K562 (cell line): ENCODE measurements at places on chromosomes 2 and 18.

DNA sequence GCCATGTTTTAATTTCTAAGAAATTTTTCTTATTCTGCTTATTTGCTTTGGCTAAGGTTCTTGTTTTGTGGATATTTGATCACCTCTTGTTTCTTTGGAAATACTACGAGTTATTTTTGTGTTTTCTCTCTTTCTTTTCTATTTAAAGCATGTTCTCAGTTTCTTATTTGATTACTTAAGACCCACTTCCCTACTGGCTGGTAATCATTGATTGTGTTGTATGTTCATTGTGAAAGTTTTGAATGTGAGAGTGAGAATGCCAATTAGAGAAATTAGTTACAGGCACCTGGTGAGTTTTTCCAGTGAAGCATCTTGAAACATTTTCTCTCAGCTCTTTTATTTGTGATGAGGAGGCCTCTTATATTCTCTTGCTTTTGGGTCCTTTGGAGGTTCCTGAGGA is 226.7 kb upstream of the MC4R start:
- DNase-seq, result no peak

- no peak for DNase-seq
Measured at GRCh38 chr2:120344214-120344975, 1.5 kb upstream of the INHBB start.

DNA sequence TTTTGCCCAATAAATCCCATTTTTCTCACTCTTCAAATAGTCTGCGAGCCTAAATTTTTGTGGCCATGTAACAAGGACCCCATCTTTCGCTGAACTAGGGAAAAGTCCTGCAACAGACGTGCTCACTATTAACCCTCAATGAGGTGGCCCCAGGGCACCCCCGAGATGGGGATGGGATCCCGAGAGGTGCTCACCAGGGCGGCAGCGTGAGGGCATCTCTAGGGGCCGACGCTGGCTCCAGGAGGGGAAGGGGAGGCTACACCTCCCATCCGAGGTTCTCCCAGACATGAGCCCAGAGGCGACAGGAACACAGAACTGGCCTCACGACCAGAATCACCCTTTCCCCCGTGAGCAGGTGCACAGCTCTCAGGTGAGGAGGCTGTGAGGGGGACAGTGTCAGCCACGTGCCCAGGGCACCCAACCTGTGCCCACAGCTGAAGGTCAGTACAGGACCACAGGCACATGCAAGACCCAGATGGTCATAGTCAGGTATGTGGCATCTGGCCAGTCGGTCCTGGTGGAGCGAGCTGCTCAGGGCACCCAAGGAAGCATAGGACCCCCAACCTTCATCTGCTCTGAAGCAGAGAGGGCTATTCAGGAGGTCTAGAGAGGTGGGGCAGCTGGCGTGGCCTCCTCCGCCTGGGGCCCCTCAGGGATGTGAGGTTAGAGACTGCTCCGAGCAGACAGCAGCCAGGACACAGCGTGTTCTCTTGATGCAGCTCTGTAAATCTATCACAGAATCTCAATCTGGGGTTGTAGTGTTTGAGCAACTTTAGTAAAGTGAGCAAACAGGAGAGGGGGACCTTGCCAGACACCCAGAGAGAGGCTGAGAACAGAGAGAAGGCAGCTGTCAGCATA is 62.8 kb downstream of the PXDN start:
- DNase-seq, result no peak

- DNase-seq, result no peak
Measured at GRCh38 chr2:233473878-233474277, 92.7 kb downstream of the USP40 start.

DNA sequence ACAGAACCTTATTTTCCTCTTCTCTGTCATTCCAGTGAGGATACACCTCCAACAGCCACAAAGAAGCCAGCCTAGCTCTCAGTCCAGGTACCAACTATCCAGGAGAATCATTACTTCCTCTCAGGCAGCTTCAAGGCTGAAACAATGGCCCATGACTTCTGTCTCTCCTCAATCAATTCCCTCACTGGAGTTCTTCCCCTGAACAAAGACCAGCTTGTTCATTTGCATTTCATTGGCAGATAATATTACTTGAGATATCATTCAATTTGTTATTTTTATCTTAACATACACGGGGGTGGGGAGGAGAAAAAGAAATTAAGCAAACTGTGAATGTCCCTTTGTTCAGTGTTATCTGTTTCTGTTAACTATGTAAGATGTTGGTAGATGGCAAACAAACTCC is 44.0 kb downstream of the CCDC141 start:
- DNase-seq, result no peak
